ENCODE measurements at places on chromosomes 4 and X.

DNA sequence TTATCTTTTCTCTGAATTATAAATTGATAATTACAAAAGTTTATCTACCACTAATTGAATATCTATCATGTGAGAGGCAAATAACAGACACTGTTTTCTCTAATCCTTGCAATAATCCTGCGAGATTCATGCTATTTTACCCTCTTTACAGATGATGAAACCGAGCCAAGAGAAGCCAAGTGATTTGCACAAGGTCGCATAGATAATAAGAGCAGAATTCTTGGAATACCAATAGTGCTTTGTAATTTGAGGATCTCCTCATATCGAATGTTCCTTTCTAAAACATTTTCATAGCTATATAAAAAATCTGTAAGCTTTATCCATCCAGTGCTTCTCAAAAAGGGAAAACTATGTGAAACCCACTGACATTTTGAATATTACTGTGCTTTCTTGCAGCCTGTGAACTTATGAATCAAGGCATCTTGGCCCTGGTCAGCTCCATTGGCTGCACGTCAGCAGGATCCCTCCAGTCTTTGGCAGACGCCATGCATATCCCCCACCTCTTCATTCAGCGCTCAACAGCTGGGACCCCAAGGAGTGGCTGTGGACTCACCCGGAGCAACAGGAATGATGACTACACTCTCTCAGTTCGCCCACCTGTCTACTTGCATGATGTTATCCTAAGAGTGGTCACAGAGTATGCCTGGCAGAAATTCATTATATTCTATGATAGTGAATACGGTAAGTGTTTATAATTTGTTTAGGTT is 743.8 kb upstream of the ATOH1 start:
- no peak for DNase-seq

DNA sequence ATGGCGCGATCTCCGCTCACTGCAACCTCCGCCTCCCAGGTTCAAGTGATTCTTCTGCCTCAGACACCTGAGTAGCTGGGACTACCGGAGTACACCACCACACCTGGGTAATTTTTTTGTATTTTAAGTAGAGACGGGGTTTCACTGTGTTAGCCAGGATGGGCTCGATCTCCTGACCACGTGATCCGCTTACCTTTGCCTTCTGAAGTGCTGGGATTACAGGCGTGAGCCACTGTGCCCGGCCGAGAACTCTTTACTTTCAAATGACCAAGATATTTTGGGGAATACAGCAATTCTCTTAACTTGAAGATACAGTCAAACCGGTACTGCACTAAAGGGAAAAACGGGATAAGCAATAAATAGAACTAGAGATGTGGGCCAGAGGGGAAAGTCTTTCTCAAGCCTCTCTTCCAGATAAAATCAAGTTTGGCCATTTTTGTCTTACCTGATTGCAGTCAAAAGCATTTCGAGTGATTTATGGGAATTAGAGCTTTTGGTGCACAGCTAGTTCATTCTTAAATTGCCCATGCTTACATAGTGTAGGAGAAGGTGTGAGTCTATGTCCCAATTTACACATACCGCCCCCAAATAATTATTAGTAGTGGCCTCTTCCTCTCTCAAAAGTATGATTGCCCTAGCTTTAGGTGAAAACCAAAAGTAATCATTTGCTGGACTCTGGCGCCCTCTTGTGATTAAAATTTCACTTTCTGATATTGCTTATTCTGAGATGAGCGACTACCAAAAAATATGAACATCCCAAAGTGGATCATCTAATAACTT is 53.2 kb upstream of the ABCG2 start:
- DNase-seq: peak; percentile 61

DNA sequence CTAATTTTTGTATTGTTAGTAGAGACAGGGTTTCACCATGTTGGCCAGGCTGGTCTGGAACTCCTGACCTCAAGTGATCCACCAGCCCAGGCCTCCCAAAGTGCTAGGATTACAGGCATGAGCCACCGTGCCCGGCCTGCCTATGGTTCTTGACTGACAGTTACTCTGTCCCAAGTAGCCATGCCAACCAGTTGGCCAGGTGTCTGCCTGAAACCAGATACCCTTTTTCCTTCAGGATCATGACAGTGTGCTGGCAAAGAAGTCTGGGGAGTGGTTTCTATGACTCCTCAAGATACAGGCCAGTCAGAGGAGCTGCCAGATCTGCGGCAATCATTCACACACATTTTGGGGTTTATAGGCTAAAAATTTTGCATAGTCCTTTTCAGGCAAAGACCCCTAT is 1.7 kb upstream of the LAS1L start:
- peak; percentile 64 for DNase-seq

DNA sequence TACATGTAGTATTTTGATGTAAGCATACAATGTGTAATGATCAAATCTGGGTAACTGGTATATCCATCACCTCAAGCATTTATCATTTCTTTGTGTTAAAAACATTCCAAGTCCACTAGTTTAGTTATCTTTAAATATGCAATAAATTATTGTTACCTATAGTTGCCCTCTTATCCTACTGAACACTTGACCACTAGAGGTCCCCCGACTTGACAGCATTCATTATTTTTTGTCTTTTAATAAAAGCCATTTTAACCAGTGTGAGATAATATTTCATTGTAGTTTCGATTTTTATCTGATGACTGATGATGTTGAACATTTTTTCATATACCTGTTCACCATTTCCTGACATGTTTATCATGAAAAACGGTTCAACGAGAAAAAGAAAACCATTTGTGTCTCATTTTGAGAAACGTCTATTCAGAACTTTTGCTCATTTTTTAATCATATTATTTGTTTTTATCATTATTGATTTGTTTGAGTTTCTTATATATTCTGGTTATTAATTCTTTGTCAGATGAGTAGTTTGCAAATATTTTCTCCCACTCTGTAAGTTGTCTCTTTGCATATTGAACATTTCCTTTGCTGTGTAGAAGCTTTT is 199.0 kb upstream of the CXXC4 start:
- DNase-seq: peak; percentile 26

- DNase-seq: no peak
These were observed 389.4 kb upstream of the FTHL17 start for GRCh38 chrX:31461266-31461665.

DNA sequence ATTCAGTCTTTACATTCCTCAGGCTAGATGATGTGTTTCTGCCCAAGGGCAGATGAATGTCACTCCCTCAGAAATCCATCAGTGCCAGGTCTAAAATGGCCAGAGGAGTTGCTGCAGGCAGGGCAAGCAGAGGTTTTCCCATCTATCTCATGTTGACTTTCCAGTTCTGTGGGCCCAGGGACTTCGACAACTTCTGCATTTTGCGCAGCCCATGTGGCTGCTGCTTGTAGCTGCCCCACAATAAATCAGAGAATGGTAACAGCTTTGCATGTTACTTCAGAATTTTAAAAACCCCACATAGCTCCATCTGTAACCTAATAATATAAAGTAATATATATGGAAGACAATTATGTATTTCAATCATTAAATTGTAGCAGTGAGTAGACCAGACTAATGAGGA is 1367.7 kb upstream of the AGA start:
- DNase-seq: no peak

GRCh38 chr4:176309772-176310171 is 10.0 kb upstream of the SPCS3 start:
- peak; percentile 71 for DNase-seq

- DNase-seq: no peak
These were observed 534.6 kb downstream of the BCOR start for GRCh38 chrX:39563178-39563577.

DNA sequence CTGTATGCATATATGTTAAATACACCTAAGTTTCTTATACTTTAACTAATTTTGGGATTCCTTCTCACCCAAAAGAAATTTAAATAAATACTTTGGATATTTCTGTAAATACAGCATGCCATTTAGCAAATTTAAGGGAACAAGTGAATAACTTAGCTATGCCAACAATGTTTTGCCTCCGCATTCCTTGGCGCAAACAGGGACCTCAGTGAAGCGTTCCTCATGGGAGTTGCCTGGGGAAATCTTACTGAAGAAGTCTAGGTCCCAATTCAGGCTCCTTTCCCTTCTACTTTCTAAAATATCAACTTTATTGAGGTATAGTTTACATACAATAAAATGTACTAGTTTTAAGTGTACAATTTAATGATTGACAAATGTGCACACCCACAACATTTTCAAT is 25.0 kb downstream of the COL4A5 start:
- no peak for DNase-seq

DNA sequence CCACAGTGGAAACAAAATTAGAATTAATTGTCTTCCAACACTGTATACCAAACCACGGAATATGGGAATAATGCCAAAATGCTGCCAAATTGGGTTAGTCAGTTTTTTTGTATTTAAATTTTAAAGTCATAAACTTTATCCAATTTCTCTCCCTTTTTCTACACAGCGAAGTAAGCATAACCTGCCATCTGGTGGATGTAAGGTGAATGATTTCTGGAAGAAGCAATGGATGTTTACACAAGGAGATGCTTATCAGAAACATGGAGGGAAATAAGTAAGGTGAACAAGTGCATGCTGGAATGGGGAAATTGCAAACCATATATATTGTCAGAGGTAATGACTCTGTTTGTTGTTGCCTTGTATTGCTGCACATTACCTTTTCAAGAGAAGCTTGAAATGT is 691.9 kb downstream of the TECRL start:
- peak; percentile 57 for DNase-seq

GRCh38 chr4:151798678-151799416 is 38.0 kb upstream of the GATB start:
- peak; percentile 16 for DNase-seq

DNA sequence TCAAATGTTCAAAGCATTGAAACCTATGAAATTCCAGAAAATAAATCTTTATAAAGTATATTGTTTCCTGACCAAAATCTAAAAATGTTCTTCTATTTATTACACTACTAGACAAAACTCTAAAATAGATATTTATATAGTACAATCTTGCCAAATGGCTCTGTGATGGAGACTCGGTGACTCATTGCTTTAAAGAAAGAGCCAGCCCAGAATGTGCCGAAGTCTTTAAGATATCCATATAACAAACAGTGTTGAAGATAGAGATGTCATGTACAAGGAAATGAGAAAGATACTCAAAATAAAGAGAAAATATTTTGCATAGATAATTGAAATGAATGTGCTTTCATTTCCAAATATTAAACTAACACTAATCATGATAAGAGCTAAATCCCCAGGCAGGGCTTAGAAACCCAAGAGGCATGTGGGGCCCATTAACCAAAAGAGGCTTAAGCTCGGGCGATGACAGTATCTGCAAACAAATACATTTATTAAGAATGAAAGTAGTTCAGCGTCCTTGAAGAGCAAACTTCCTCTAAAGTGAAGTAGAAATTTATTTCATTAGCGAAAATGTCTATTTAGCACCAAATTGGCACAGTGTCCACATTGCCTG is 102.1 kb upstream of the FAM9B start:
- DNase-seq: no peak

- peak; percentile 49 for DNase-seq
These were observed 30.1 kb upstream of the CYSLTR1 start for GRCh38 chrX:78357342-78358055.

- no peak for DNase-seq
These were observed 2.7 kb downstream of the EPHA5 start for GRCh38 chr4:65667506-65668041.

- peak; percentile 53 for DNase-seq
These were observed 12.3 kb downstream of the MSL3 start for GRCh38 chrX:11770320-11770719.

GRCh38 chr4:90542216-90542615 is 415.0 kb downstream of the CCSER1 start:
- DNase-seq: peak; percentile 21

GRCh38 chr4:23360718-23361117 is 529.1 kb downstream of the PPARGC1A start:
- no peak for DNase-seq

DNA sequence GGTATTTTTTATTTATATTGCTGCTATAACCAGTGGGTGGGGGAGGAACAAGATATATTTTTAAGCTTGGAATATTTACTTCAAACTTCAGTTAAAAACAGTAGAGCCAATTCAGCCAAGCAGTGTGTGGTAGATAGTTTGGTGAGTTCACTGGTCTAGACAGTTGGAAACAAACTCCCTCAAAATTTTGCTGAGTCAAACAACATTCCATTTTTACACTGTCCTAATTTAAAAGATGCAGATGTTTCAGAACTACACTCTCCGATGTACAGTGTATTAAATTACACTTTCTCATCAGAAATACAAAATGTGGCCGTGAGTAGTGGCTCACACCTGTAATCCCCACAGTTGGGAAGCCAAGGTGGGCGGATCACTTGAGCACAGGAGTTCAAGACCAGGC is 23.3 kb downstream of the PRKX start:
- no peak for DNase-seq

GRCh38 chr4:165873298-165874071 is 448 bp downstream of the TLL1 start:
- DNase-seq: peak; percentile 73

DNA sequence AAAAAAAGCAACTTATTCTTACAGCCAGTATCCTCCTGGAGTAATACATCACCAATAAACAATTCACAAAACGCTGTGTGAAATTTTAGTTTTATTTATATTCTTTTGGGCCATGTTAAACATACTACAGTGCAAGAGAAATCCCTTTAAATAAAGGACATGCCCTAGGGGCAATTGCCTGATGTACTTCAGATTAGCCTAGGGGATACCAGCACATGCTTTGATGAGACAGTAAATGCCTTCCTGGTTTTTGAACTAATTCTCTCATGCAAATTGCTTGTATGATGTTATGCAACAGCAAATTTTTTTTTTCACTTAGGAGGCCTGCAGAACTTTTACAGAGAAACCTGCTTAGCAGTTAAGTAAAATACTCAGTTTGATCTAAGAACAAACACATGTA is 711.9 kb upstream of the FRG1 start:
- no peak for DNase-seq

- DNase-seq: no peak
These were observed 1.5 kb upstream of the PRAF2 start for GRCh38 chrX:49075347-49075746.
